ENCODE measurements at places on chromosomes 2 and 18. TPM values are rescaled to one million over a fixed set of nuclear protein-coding genes. Genes with fewer than 3 reads are reported as not detected.

DNA sequence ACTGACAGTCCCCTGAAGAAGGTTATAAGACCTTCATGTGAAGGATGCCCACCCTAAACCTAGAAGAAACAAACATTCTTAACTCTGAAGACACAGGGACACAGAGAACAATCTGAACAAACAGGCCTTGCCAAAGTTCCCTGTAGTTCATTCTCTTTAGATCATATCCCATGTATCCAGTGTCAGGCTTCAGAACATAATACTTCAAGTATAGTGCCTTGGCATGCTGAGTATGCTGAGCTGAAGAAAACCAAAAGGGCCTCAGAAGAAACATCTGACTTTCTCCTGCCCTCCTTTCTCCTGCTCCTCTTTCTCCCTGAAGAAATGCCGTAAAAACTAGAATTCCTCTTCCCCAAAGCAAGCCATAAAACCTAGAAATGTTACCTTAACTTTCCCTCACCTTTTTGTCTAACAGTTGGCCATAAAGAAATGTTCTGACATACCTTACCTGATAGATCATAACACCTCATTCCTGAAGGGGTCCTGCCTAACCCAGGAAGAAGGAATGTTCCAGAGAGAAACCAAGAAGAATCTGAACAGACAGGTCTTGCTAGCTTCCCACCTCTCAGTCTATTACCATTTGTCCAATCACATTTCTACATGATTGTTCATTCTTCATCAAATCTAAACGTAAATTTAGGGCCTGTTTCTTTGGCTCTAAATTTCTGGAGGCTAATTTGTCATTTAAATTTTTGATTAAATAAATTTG lies 160.1 kb upstream of the ZC3H15 start:
- DNase-seq = no peak

GRCh38 chr2:199772035-199772976 lies 78.7 kb downstream of the FTCDNL1 start:
- no peak for DNase-seq

- DNase-seq = no peak
These were observed 345.7 kb downstream of the DYSF start for GRCh38 chr2:71799013-71799575.

The FEV gene
- not detected for total RNA-seq

The SKOR2 gene
- not detected for total RNA-seq

The SATB2 gene
- total RNA-seq = not detected

GRCh38 chr2:127080226-127080937 lies 26.6 kb downstream of the BIN1 start:
- no peak for DNase-seq

DNA sequence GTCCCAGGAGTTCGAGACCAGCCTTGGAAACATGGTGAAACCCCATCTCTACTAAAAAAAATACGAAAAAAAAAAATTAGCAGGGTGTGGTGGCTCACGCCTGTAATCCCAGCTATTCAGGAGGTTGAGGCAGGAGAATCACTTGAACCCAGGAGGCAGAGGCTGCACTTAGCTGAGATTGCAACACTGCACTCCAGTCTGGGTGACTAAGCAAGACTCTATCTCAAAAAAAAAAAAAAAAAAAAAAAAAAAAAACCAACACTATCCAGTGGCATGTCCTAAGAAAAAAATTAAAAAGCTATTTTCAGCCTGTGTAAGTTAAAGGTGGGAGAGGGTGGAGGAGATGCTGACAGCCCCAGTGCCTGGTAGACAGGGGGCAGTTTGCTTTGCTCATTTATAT lies 32.2 kb upstream of the REL start:
- no peak for DNase-seq

The ZBTB7C gene
- total RNA-seq = not detected

- no peak for DNase-seq
These were observed 14.8 kb upstream of the MATN3 start for GRCh38 chr2:20027260-20027677.

- DNase-seq = peak; percentile 6
These were observed 246.7 kb downstream of the BABAM2 start for GRCh38 chr2:28137221-28137620.

The HOXD13 gene
- total RNA-seq = not detected

- DNase-seq = no peak
These were observed 125.9 kb downstream of the ACOXL start for GRCh38 chr2:110858135-110858725.

The TUBA4B gene
- total RNA-seq = not detected

The SIGLEC15 gene
- total RNA-seq = not detected

DNA sequence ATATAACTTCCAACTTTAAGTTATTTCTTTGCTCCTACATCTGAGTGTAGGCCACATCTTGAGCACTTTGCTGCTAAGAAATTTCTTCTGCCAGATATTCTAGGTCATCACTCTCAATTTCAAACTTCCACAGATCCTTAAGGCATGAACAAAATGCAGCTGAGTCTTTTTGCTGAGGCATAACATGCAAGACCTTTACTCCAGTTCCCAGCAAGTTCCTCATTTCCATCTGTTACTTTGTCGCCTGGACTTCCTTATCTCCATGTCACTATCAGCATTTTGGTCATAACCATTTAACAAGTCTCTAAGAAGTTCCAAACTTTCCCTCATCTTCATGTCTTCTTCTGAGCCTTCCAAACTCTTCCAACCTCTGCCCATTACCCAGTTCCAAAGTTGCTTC lies 1077.3 kb upstream of the TMEFF2 start:
- DNase-seq = no peak

The TRIM43 gene
- total RNA-seq = 6.3 TPM

The MREG gene
- total RNA-seq = 4.2 TPM

The MOCOS gene
- total RNA-seq = not detected

DNA sequence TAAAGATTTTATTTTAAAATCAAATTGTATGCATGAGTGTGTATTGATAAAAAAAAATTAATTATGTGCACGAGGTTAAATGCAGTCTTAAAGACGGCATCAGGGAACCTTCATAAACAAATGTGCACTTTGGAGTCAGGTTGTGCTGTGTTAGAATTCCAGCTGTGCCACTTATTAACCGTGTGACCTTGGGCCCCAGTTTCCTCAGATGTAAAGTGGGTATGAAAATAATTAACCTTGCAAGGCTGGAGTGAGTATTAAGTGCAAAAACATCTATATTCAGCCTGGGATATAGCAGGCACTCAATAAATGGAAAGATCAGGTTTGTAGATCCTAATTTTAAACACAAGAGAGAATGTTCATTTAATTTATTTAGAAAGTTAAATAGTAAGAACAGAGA lies 14.5 kb upstream of the MYCN start:
- no peak for DNase-seq

GRCh38 chr2:133146893-133147292 lies 421.4 kb downstream of the NCKAP5 start:
- DNase-seq = no peak

- no peak for DNase-seq
These were observed 35.6 kb upstream of the PRLH start for GRCh38 chr2:237530472-237531433.

DNA sequence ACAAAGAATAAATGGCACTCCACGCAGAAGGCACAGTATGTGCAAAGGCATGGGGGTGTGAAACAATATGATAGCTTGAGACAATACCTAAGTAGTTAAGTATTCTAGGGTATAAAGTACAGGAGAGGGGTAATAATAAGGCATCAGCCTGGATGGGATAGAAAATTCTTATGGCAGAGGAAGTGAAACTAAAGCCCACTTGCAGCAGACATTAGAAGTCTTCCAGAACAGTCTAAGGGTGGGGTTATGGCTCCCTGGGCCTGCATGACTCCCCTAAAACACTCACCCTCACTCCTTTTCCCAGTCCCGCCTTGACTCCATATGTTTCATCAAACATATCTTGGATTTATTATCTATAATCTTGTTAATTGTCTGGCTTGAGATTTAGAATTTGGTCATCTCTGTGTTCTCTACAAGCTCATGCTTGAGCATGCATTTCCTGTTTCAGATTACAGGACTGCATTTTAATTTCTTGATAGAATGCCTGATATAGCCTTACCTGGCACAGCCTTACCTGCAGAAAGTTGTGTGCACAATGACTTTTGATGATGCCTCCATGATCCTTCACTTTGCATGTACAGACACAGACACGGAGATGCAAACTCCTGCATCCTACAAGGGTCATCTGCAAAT lies 28.5 kb upstream of the TMBIM1 start:
- no peak for DNase-seq

All from G401 (cell line).